RPMI8226 (cell line): ENCODE measurements at places on chromosomes 1 and 21.

DNA sequence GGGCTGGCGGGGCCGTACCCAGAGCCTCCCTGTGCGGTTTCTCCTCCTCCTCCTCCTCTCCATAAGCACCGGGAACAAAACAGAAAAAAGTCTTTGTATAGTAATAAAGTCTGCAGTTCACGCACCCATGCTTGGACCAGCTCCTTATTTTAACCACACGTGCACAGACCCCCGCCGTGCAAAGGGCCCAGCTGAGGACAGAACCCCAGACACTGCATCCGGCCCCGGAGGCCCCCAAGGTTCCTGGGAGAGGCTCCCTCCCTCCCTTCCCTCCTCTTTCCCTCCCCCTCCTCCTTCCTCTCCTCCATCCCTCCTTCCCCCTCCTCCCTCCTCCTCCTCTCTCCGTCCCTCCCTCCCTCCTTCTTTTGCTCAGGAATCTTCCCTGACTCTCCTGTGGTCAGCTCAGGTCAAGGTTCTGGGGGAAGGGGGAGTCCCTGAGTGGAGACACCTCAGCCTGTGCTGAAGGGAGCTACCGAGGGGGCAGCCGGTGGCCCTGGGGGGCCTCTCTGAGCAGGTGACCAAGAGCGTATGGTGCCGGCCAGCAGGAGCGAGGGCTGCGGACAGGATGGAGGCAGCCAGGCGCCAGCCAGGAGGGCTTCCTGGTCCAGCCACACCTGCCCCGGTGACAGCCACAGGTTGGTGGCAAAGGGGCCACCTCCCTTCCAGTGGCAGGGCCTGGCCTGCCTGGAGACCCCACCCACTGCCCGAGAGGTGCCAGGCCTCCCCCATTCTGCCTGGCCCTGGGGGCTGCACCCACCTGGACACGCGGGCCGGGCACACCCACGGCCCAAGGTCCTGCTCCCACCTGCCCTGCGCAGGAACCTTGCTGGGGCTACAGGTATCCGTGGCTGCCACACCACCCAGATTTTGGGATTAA lies 3.2 kb upstream of the TTLL10 start:
- DNase-seq: no peak

DNA sequence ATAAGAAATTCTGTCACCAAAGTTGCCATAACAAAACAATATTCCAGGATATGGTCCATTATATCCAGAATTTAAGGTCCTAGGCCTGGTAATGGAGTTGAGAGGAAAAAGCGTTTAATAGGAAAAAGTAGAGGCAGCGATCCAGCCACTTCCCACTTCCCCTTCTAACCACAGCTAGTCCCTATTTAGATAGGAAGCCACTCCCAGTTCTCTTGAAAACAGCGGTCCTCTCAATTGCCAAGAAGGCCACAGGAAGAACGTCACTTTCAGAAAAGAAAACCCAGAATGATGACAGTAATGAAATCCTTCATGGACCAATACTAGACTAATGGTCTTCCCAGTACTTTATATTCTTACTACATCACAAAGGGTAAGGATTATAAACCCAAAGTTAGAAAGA lies 38.6 kb downstream of the ABL2 start:
- DNase-seq: no peak

DNA sequence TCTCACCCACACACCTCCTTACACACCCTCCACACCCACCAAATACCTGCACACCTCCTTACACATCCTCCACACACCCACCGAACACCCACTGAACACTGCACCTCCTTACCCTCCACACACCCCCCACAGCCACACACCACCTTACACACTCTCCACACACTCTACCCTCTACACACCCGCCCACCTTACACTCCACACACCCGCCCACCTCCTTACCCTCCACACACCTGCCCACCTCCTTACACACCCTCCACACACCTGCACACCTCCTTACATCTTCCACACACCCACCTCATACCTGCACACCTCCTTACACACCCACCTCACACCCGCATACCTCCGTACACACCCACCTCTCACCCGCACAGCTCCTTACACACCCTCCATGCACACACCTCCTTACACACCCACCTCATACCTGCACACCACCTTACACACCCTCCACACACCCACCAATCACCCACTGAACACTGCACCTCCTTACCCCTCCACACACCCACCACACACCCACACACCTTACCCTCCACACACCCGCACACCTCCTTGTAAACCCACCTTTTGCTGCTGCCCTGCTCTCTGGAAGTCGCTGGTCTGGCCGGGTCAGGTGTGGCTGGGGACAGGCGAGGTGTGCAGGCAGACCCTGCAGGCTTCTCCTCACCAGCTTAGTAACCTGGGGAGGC lies 38.5 kb downstream of the COQ8A start:
- DNase-seq: no peak

DNA sequence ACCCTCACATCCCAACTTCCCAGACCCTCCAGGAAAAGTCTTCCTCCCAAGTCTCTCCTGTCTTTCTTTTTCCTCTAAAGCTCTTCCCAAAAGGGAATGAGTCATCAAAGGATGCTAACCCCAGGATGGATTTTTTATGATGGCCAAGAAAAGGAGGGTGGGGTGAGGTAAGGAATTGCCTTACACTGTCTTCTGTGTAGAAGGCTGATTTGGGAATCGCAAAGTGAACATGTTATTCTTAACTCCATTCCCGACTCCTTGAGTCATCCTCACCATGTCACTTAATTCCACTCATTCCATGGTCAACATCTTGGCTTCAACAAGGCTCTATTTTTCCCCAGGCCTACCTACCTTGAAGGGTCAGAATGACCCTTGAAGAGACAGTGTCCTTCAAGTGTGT lies 44.0 kb downstream of the TBX15 start:
- DNase-seq: no peak

DNA sequence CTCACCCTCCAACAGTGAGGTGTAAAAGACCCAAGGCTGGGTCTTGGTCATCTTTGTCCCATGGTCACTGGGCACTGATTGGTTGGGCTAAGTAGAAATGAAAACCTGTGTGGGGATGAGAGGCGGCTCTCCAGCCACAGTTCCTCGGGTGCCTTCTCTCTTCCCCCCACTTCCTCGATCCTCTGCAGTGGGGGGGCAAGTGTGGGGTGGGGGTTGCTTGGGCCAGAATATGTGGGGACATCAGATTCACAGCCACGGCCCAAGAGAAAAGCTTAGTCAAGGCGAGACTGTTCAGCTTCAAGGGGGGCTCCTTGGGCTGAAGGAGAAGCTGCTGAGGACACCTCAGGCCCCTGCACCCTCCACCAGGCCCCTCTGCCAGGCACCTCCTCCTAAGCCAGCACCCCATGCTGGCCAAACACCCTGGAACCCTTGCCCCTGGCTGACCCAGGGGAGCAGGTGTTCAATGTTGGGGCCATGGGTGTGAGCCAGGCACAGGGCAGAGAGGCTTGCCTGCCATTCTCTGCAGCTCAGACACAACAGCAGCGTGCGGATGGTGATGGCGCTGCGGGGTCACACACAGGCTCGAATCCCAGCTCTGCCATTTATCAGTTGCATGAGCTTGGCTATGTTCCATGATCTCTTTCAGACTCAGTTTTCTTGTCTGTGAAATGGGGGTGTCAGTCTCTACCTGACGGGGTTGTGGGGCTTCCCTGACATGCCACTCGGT lies 21.0 kb upstream of the TNFRSF1B start:
- DNase-seq: no peak

DNA sequence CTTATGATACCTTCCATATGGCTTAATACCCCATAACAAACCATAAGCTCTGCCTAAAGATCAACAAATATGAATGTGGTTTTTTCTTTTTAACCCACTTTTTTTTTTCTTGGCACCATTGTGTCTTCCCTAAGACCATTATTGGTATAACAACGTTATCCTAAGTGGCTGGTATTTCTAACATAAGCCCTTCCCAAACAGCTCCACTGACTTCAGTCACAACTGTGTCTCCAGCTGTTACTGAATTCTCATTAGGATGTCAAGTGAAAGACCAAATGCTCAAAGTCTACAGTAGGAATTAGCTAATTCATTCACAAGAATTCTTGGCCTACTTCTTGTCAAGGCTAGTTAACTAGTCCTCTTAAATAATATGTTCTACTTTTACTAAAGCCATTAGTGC lies 4.2 kb upstream of the RXRG start:
- no peak for DNase-seq

GRCh38 chr1:233796146-233796783 lies 108.2 kb upstream of the SLC35F3 start:
- DNase-seq: no peak

- DNase-seq: no peak
These were observed 183.6 kb downstream of the APP start for GRCh38 chr21:25986928-25987327.

DNA sequence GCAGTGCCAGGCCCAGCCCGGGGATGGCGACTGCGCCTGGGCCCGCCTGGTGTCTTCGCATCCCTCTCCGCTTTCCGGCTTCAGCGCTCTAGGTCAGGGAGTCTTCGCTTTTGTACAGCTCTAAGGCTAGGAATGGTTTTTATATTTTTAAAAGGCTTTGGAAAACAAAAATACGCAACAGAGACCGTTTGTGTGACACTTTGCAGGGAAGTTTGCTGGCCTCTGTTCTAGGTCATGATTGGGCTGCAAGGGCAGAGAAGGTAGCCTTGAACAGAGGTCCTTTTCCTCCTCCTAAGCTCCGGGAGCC lies 719 bp downstream of the SOD1 start:
- peak; percentile 69 for DNase-seq

DNA sequence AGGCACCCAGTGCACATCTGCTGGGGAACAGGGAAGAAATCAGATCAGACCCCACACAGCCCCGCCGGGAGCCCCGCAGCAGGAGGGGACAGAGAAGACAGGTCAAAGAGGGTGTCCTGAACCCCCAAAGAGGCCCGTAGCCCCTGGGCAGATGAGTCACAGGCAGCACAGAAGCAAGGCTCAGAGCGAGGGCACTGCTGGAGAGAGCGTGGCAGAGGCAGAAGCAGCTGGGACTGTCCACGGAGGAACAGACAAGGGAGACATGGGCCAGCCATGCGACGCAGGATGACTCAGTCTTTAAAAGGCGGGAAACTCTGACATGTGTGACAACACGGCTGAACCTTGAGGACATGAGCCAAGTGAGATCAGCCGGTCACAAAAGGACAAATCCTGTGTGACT lies 14.5 kb upstream of the PRDM16 start:
- DNase-seq: no peak

GRCh38 chr1:61160526-61160925 lies 78.2 kb downstream of the NFIA start:
- no peak for DNase-seq

DNA sequence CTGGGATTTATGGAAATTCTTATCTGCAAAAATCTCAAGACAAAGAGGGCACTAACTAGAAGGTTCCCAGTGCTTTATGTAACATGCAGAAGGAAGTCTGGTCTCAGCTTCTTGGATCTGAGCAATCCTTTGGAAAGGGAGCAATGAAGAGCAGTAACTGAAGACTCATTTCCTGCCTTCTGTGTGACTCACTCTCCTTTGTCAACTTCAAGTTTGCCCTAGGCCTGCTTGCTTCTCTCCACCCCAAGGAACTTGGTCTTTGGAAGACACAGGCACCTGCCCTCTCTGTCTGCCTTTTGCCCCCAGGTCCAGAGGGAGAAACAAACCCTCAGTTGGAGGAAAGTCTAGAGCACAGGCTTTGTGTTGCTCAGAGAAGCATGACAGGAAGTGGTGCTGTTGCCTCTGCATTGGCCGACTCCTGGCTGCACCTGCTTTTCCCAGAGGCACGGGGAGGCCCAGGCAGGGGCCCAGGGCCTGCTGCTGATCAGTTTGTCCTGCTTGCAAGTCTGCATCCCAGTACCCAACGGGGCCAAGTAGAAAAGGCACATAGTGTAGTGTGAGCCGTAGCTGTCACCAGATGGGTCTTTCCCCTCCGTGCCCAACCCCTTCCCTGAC lies 137.2 kb downstream of the DHRS3 start:
- peak; percentile 9 for DNase-seq

- no peak for DNase-seq
These were observed 12.7 kb downstream of the KYAT3 start for GRCh38 chr1:88979749-88980116.

DNA sequence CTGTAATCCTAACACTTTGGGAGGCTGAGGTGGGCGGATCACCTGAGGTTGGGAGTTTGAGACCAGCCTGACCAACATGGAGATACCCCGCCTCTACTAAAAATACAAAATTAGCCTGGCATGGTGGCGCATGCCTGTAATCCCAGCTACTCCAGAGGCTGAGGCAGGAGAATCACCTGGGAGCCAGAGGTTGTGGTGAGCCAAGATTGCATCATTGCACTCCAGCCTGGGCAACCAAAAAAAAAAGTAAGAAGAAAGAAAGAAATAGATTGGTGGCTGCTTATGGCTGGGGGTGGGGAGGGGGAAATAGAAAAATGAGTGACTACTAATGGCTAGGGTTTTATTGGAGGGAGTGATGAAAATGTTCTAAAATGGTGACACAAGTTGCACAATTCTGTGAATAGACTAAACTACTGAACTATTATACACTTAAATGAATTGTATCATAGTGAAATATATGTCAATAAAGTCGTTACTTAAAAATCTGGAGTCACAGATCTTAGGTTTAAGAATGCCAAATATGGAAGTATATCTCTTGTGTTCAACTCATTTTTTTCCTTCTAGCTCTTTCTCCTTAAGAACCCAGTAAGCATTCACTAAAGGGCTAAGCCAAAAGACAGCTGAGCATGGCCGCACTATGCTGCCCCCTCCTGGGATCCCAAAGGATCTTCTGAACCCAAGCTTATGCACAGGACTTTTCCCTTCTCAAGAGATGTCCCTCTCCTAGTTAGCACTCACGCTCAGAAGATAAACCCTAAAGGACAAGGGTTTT lies 3.2 kb upstream of the NPL start:
- peak; percentile 66 for DNase-seq

DNA sequence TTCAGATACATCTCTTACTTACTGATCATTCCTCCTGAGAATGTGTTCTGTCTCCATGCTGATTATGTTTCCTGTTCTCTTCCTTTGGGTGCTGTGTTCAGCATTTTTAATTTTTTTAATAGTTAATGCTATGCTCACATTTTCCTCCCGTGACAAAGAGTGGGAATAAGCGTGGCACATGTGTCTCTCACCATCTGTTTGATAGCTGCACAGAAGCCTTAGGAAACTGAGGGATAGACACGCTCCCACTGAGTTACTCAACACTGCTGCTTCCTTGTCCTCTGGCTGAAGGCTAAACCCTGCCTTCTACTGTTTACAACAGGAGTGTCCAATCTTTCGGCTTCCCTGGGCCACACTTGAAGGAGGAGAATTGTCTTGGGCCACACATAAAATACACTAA lies 264.2 kb downstream of the DISC1 start:
- DNase-seq: no peak
